Naive thymus-derived CD8-positive, alpha-beta T cell (primary cell): ENCODE measurements at places on chromosomes 13 and 19.

GRCh38 chr13:23447927-23448326 is 14.4 kb upstream of the SACS start:
- H3K4me1 ChIP-seq: no peaks in the 10 kb centered on the region
- DNase-seq: no peak
- H3K4me3 ChIP-seq: no peak overlapping the region
- no peaks in the 10 kb centered on the region for H3K27me3 ChIP-seq

- H3K27me3 ChIP-seq: no peaks in the 10 kb centered on the region
- H3K4me3 ChIP-seq: no peak overlapping the region
- H3K36me3 ChIP-seq: peaks cover 7% of the 10 kb centered on the region
- DNase-seq: no peak
- H3K4me1 ChIP-seq: peaks cover 3% of the 10 kb centered on the region
- H3K27ac ChIP-seq: no peak overlapping the region
These were observed 22.2 kb downstream of the CNFN start for GRCh38 chr19:42367929-42368328.

DNA sequence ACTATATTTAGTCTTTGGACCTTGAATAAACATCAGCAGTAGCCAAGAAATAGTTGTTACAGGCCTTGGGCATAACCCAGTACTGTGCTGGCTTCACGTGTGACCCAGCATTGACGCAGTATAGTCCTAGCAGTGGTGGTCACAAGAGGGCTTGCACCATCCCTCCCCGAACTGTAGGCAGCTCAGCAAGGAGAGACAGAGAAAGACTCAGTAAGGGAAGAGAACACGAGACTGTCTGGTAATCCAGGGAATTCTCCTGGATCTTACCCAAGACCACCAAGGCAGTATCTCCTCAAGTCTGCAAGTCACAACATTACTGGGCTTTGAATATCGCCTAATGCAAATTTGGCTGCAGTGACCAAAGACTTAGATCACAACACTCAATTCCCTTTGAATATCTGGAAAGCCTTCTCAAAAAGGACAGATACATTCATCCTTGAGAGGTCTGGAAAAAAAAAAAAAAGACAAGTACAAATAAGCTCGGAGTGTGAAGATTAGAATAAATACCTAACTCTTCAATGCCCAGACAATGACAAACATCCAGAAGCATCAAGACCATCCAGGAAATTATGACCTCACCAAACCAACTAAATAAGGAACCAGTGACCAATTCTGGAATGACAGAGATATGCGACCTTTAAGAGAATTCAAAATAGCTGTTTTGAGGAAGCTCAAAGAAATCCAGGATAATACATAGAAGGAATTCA is 39.7 kb downstream of the CAB39L start:
- H3K4me3 ChIP-seq: no peak overlapping the region
- H3K36me3 ChIP-seq: peaks cover 31% of the 10 kb centered on the region
- H3K27me3 ChIP-seq: no peaks in the 10 kb centered on the region
- no peak for DNase-seq
- H3K4me1 ChIP-seq: peaks cover 2% of the 10 kb centered on the region
- no peak overlapping the region for H3K27ac ChIP-seq

DNA sequence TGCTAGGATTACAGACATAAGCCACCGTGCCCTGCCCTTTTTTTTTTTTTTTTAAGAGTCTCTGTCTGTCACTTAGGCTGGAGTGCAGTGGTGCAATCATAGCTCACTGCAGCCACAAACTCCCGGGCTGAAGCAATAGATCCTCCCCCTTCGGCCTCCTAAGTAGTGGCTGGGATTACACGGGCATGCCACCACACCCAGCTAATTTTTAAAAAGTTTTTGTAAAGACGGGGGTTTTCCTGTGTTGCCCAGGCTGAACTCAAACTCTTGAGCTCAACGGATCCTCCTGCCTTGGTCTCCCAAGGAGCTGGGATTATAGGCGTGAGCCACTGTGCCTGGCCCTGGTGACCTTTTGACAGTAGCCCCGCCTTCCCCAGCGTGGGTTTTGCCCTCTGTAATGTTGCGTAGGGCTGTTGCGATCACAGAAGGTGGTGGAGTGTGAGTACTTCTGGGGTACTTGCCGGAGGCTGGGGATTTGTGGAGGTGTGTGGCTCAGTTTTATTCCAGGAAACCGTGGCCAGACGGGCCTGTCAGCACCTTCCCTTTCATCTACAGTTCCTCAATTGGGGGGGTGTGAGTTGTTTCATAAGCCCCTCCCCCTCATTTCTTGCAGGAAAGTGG is 11.6 kb upstream of the RETN start:
- no peak overlapping the region for H3K4me3 ChIP-seq
- H3K27ac ChIP-seq: peak overlapping the region; percentile 80
- peaks cover 34% of the 10 kb centered on the region for H3K4me1 ChIP-seq
- DNase-seq: no peak
